ENCODE measurements at places on chromosomes 2 and 18. TPM values are rescaled to one million over a fixed set of nuclear protein-coding genes. Genes with fewer than 3 reads are reported as not detected.

Gene SPIRE1
- 15.0 TPM for polyA plus RNA-seq

Gene TDRD15
- not detected for polyA plus RNA-seq

Gene CYRIA
- 1.9 TPM for polyA plus RNA-seq

Gene ZNF892
- 0.64 TPM for polyA plus RNA-seq

Gene ITPRIPL1
- not detected for polyA plus RNA-seq

Gene CNTNAP5
- polyA plus RNA-seq = not detected

Gene ZDBF2
- 3.0 TPM for polyA plus RNA-seq

Gene IL18RAP
- polyA plus RNA-seq = not detected

Gene LRRTM1
- polyA plus RNA-seq = not detected

Gene CYP27C1
- polyA plus RNA-seq = not detected

Gene ZEB2
- 38.7 TPM for polyA plus RNA-seq

Gene RAMP1
- polyA plus RNA-seq = 423 TPM

Gene DNAJC27
- 2.5 TPM for polyA plus RNA-seq

Gene RBMS1
- polyA plus RNA-seq = 79.8 TPM

Gene RNU2-63P
- polyA plus RNA-seq = not detected

Gene CAPN10
- 66.9 TPM for polyA plus RNA-seq

Gene GALNT3
- polyA plus RNA-seq = 0.23 TPM

Gene EPB41L3
- polyA plus RNA-seq = 34.4 TPM

Gene KCNS3
- polyA plus RNA-seq = 5.4 TPM

Gene PECR
- 2.8 TPM for polyA plus RNA-seq

Gene HOXD12
- not detected for polyA plus RNA-seq

Gene CCDC85A
- polyA plus RNA-seq = not detected

Gene MBP
- polyA plus RNA-seq = 9.1 TPM

Gene IL1RL1
- 6.9 TPM for polyA plus RNA-seq

Gene TCF23
- not detected for polyA plus RNA-seq

Gene PPP1R1C
- polyA plus RNA-seq = 0.54 TPM

Gene AFF3
- polyA plus RNA-seq = 0.41 TPM

Gene FLACC1
- 2.5 TPM for polyA plus RNA-seq

Gene ARHGAP25
- 2.6 TPM for polyA plus RNA-seq

Gene GAREM2
- 1.6 TPM for polyA plus RNA-seq

Gene WNT6
- polyA plus RNA-seq = not detected

Gene EN1
- polyA plus RNA-seq = not detected

Gene TMEM17
- not detected for polyA plus RNA-seq

Gene IL18R1
- 0.33 TPM for polyA plus RNA-seq

Gene CPO
- polyA plus RNA-seq = not detected

Gene IL1B
- 1.9 TPM for polyA plus RNA-seq

Gene HK2
- 4.3 TPM for polyA plus RNA-seq

Gene COLEC12
- polyA plus RNA-seq = 2.4 TPM

Gene NPPC
- polyA plus RNA-seq = 0.36 TPM

Gene CDH19
- 0.38 TPM for polyA plus RNA-seq

Gene SPDYA
- polyA plus RNA-seq = 0.59 TPM

Gene MAP3K19
- not detected for polyA plus RNA-seq

Gene FAM237A
- not detected for polyA plus RNA-seq

Gene KLHL29
- polyA plus RNA-seq = 4.9 TPM

Gene AMER3
- not detected for polyA plus RNA-seq

Gene MAP3K20
- 30.2 TPM for polyA plus RNA-seq

Gene OBSL1
- 17.8 TPM for polyA plus RNA-seq

Gene ZSWIM2
- polyA plus RNA-seq = not detected

All from aorta (tissue), 5 donors.